ENCODE measurements at places on chromosomes 12 and 14.

DNA sequence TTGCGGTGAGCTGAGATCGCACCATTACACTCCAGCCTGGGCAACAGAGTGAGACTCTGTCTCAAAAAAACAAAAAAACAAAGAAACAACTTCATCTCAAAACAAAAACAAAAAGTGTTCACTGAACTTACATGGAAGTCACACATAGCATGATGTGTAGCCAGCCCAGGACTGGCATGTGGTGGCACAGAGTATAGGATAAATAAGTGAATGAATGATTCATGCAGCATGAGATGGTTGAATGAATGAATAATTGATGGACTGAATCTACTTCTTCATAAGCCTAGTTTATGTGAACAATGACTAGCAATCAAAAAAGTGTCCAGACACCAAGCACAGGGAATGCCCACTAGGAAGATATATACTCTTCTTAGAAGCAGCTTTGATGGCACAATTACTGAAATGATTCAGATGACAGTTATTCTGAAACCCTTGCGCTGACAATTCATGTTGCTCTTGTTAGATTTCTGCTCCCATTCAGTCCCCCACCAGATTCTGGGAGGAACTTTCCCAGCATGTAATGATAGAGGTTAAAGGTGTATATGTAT lies 31.6 kb upstream of the SERPINA6 start:
- no peak for DNase-seq

DNA sequence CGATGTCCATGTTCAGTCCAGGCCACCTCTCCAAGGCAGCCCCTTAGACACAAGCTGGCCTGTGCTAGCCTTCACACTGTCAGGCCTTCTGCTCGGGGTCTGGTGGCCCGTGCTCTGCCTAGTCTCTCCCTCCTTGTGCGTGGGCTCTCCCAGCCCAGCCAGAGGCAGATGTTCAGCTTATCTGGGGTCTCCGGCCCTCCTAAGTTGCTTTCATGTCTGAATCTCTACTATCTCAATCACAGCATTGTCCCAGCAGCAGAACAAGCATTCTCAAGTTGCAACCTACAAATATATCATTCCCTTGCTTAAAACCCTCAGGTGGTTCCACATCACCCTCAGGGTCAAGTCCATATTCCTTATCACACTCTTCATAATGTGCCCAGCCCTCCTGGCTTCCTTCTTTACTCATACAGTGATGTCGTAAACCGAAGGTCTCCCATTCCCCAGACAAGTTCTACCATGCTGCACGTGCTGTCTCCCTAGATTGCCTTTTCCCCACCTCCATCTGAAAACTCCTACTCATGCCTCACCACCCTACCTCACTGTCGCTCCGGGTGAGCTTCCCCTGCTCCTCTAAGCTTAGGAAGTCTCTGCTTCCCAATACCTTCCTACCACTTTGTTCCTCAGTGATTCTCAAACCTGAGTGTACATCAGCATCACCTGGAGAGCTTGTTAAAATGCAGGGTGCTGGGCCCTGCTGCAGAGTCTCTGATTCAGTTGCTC lies 1.5 kb downstream of the KRT73 start:
- DNase-seq: no peak

DNA sequence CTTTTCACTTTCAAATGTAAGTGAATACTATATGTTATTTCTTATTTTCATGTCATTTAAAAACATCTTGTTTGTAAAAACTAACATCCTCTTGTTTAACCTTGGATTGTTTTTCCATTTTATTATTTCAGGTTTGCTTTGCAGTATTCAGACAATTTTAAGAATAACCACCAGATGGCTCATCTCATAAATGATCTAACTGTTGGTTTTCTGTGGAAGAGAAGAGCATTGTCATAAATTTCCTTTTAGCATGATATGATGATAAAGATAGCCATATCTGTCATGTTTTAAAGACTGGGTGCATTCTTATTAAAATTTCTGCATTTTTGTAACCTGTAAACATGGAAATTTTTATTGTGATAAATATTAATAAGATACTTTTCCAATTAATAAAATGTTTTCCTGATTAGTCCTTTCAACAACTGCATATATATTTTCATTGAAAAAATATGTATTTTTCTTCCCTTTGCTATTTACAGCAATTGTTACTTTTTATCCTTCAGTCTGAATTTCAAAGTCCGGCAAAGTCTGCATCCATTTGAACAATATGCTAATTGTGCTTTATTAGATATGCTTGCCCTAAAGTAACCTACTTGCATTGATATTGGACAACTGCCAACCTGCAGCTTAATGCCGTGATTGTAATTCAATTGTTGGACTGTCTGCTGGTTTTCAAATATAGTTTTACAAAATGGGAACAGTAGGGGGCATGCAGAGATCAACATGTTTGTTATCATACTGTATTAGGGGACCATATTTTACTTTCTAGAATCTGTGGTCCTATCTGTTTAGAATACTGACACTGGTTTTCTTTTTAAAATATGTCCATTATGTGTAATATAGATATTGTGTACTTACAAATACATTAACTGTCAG lies 163.4 kb downstream of the GARIN6 start:
- DNase-seq: no peak

DNA sequence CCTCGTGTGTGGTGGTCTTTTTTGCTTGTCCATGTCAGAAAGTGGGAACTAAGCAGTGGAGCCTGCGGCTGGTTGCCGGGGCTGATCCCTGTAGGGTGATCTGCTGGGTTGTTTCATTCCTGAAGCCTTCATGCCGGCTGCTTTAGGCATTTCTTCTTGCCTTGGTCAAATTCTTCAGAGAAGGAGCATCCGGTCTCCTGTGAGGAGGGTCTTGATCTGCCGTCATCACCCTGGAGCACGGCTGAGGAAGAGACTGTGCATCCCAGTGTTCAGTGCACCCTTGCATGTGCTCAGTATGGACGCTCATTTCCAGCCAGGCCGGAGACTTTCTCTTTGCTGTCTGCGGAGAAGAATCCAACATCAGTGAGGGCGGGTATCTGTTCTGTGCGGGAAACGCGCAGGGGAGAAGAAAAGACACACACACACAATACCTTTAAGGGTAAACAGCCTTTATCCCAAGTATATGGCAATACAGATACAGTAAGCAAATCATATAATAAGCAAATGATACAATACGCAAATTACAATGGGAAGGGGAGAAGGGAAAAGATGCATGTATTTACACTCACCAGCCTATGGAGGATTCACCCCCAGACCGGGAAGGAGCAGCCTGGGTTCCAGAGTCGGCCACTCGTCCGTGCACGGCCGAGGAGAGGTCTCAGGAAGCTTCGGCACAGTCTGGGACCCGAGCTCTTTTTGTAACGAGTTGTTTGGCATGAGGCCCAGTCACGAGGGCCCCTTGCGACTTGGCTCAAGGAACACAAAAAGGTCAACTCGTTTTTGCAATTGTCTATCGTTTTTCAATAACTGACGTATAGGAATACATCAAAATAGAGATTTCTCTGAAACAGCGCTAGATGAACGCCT lies 1366.8 kb upstream of the TMEM132C start:
- no peak for DNase-seq

DNA sequence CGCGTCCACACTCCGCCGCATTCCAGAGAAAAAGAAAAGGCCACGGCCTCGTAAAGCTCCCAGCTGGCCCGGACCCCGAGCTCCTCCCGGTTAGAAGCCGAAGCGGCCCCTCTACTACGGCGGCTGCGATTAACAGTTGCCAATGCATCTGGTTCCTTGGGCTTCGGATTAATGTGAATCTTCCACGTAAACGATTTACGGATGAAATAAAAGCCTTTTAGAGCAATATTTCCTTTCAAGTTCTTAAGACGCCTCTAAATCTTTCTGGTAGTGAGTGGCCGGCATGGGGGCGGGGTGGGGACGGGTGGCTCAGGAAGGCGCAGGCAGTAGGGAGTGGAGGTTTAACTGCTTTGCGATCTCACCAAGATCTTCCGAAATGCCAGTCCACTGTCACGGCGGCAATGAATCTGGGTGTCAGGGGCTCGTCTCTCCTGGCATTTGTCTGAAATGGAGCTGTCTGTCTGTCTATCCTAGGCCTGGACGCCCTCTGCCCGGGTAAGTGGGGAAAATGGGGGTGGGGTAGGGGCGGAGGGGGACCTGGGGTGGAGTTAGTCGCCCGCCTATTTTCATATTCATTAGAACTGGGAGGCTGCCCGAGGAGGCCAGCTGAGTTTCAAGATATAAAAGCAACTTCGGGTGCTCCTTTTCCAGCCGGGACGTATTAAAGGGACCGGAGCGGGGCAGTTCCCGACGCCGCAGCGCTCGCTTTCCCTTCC lies 413 bp upstream of the ALX1 start:
- no peak for DNase-seq

DNA sequence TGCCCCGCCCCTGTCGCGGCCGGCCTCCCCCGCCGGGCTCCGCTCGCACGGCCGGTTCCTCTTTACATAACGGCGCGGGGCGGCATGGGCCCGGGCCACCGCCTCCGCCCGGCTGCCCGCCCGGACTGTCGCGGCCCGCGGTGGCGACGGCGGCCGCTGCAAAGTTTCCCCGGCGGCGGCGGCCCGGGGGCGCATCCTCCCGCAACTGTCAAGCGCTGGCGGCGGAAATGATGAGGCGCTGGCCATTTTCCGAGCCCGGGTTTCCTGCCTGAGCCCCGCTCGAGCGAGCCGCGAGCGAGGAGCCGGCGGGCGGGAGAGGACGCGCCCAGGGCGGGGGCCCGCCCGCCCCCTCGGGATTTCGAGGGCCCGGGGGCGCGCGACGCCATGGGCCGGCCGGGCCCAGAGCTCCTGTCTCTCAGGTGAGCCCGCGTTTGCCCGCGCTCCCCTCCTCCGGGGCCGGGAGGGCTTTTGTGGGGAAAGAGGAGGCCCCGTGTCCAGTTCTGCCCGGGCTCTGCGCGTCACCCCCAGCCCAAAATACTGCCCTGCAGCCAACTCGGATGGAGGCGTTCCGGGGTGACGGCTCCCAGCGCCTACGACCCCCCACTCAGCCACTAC lies at the start of gene SH2B3:
SH2B3 (plus strand) TSS at position 65 of the 615 bp plus-strand sequence. CDS start 12,223 bp downstream, outside the sequence.
- no peak for DNase-seq

Data from CD4-positive, alpha-beta T cell treated with Interleukin-15 for 4 hours (primary cell).